Fibroblast of lung (primary cell): ENCODE measurements at places on chromosomes 5 and 9.

GRCh38 chr5:127184851-127185250, 105.7 kb upstream of the MEGF10 start:
- no peak for DNase-seq

- peak; percentile 10 for DNase-seq
Observed at GRCh38 chr5:154543380-154543779, 65.4 kb upstream of the HAND1 start.

DNA sequence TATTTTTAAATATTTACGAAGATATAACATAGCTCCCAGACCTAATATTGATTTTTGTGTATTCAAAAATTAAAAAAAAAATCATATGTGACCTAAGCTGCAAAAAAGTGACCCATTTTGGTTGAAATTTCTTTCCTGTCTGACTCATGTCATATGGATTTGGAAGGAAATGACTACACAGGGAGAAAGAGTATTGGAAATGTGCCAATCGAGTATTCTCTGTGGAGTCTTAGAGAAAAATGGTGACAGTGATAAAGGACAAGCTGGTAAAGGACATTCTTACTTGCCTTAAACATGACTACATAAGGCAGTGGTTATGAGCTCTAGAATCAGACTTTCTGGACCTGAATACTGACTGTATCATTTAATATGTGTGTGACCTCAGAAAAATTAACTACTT, 262.9 kb upstream of the PTPRD start:
- DNase-seq, result peak; percentile 16

DNA sequence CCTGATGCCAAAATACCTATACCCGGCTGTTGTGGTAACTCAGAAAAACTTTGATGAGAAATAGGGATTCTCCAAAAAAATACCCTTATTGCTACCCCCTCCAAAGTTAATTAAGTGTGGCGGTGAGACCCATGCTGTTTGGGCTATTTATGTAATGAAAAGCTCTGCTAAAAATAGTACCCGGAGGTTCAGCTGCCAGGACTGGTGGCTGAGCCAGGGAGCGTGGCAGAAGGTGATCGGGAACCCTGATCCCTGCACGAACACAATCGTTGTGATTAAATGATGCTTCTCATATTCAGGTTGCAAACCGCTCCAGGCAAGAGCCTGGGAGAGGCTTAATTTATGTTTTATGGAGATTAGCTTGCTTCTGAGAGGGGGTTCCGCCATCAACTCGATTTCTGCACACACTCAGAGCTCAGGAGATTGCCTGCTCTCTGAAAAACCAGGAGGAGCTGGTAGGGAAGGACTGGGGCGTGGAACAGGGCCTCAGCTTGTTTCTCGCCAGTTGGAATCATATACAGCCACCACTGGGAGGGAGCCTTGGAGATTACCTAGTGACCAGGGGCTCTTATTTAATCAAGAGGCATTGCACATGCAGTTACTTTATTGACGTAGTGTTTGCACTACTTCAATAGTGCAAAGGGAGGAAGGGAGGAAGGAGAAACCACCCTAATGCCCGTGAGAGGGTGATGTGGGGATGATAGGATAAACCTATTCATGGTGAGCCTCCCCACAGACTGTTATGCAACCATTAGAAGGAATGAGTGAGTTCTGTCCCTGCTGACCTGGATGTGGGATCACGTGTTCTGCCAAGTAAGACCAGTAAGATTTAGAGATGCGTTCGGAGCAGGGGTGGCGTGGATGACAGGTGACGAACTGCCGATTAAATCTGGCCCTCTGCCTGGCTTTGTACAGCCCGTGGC, 23.4 kb downstream of the HRH2 start:
- no peak for DNase-seq

DNA sequence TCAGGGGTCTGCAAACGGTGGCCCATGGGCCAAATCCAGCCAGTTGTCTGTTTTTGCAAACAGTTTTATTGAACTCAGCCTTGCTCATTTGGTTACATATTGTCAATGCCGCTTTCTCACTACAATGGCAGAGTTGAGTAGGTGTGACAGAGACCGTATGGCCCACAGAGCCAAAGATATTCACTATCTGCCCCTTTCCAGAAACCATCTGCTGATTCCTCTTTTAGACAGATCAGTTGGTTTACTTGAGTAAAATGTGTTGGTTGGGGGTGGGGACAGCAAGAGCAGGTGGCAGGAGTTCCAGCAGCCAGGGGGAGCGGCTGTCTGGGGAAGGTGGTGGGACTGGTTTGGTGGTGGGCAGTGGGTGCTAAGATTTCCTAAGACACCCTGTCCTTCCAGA, 54.8 kb downstream of the COL27A1 start:
- DNase-seq, result no peak
